D341Med (cell line): ENCODE measurements at places on chromosomes 13 and 19.

DNA sequence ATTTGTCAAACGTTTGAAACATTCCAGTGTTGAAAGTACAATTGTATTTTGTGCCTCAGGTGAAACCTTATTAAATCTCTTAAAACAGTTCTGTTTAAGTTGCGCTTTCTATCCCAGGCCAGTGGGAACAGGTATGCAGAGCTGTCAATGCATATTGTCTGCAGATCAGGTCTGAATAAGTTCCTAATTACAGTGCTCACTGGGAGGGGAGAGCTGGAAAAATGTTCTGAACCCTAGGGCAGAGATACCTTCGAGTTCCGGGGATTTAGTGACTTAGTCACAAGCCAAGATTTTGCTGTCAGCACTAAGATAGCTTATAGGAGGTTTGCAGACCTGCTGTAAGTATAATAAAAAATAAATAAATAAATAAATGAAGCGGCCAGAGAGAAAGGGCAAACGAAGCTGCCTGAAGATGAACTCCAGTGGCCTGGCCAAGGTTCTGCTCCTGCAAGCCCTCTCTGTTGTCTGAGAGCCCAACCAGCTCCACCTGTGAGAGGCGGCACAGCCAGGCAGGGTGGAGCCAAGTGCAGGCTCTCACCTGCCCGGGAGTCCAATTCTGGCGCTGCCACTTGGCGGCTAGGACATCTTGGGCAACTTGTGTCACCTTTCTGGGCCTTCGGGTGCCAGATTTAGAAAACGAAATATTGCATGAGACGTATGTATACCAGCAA is 97.9 kb upstream of the SLC7A1 start:
- no peak for DNase-seq

DNA sequence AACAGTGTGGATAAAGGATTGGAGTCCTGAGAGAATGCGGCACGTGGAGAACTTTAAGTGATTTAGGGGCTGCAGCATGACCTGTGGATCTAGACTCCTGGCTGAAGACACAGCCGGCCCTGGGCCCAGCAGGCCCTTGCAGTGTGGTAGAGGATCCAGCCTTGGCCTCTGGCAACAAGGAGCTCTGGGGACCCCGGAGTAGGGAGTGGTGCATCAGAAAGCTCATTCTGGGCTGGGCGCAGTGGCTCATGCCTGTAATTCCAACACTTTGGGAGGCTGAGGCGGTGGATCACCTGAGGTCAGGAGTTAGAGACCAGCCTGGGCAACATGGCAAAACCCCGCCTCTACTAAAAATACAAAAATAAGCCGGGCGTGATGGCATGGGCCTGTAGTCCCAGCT is 76.0 kb downstream of the CHST8 start:
- no peak for DNase-seq

GRCh38 chr13:44573071-44573470 is 3.1 kb downstream of the TSC22D1 start:
- no peak for DNase-seq

- peak; percentile 58 for DNase-seq
Measured at GRCh38 chr19:33132425-33132824, 511 bp downstream of the WDR88 start.

DNA sequence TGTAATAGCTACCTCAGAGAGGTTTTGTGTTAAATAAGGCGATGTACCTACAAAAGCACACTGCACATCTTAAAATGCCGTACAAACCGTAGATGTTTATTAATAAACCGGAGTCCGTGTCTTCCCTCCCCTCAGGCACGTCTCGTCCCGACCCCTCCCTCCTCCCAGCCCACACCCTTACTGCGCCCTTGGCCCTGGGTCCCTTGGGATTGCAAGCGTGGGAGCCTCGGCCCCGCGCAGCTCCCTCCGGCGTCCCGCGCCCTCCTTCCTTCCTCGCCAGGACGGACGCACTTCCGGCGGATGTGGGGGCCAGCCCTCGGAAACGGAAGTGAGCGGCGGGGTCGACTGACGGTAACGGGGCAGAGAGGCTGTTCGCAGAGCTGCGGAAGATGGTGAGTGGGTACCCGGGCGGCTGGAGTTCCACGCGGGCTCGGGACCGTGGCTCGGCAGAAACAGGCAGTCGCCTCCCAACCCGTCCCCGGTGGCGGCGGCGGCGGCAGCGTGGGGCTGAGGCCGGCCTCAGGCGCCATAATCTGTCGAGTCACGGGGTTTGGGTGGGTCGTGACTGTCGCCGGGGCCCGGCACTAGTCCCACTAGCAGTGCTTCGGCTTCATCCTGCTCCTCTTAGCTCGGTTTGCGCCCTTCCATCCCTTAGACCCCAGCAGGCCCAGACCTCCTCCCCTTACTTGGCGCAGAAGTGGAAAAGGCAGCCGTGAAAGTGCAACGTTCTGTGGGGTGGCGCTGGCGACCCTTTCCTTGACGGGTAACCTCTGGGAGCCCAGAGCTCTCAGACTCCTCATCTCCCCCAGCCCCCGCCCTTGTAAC is at the start of gene POMP:
Gene POMP (plus strand): TSS at position 335 of the 825 bp plus-strand sequence. CDS start 55 bp downstream, at position 390.
- DNase-seq = peak; percentile 97

DNA sequence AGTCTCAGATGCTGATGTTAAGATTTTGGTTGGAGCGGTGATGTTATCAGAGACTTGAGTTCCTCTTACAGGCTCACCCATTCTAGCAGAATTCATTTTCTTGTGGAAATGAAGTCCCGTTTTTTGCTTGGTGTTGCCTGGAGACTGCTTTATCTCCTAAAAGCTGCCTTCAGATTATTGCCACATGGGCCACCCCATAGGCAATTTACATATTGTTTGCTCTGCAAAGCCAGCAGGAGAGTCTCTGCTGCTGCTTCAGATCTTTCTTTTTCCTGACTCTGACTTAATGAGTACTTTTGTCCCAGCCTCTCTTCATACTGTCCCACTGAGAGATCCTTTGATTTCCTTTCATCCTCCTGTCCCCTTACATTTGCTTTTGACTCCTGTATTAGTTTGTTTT is 114.6 kb downstream of the TDRD3 start:
- no peak for DNase-seq

DNA sequence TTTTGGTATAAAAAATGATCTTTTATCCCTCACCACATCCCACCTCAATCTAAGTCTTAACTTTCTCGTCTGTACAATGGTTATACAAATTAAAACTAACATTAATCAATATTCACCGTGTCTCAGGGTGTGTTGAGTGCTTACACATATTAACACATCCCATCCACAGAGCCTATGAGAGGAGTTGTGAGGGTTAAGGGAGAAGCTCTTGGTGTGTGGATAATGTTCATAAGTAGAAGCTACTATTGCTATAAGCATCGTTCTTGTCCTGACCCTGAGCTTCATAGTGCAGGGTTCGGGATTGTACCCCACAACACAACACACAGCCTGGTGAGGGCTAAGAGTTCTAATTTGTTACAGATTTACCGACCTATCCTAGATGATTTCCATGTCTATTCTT is 2.5 kb downstream of the FPR3 start:
- no peak for DNase-seq

GRCh38 chr19:38597075-38597474 is 20.7 kb downstream of the MAP4K1 start:
- DNase-seq = no peak

- DNase-seq = no peak
Measured at GRCh38 chr13:76148926-76149325, 512.8 kb downstream of the LMO7 start.
